HCT116 (cell line): ENCODE measurements at places on chromosomes 7 and 10.
A peak's percentile ranks its signal among the peaks of the same experiment; 100 is the strongest.

DNA sequence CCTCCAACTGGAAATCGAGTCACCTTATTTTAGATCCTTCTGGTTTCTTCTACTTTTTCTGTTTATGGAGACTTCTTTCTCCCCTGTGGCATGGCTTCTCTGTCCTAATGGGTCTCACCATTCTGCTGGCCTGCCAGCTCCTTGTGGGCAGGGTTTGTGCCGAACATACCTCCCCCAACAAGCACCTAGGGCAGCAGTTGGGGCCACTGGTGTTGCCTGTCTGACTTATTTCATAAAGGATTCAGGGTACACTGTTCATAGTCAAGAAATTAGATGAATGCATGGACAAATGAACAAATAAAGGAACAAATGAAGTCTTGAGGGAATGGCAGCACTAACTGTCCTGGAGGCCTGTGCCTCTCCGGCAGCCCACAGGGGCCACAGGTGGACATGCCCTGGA is 55.6 kb upstream of the DOCK1 start:
- no peak for DNase-seq

GRCh38 chr7:12233175-12233574 is 22.1 kb downstream of the TMEM106B start:
- DNase-seq, result no peak

GRCh38 chr7:99112097-99112496 is 31.8 kb downstream of the SMURF1 start:
- no peak for DNase-seq

DNA sequence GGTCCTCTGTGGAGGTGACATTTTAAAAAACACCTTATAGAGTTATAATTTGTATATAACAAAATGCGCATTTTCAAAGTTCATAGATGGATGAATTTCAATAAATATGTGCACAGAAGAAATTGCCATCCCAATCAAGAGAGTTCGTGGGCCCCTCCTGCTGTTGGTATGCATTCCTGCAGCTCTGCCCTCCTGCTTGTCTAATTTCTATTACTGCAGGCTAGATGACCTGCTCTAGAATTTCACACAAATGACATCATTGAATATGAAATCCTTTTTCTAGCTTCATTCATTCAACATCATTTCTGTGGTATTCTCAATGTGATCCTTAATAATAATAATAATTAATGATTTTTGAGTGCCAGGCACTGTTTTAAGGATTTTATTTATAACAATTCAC is 348.2 kb downstream of the SDK1 start:
- DNase-seq, result no peak

GRCh38 chr10:119377451-119377957 is 165.0 kb downstream of the RGS10 start:
- no peak for DNase-seq

DNA sequence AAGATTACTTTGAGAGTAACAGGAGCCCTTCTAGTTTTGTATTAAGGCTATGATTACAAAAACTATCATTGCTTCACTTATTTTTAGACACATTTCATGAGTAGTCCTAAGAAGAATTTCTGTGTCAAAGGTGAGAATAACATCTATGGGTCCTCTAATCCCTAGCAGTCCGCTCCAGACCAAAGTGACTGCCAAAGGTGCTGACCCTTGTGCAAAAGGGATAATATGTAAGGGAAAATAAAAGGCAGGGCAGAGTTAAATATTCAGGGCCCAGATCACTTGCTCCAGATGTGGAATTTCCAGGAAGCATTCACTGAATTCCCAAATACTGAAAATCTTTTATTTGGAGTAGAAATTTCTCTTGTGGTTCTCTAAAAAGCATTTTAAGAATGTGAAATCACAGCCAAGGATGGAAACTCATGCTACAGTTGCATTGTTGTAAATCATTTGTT is 29.3 kb downstream of the RHOBTB1 start:
- no peak for DNase-seq

DNA sequence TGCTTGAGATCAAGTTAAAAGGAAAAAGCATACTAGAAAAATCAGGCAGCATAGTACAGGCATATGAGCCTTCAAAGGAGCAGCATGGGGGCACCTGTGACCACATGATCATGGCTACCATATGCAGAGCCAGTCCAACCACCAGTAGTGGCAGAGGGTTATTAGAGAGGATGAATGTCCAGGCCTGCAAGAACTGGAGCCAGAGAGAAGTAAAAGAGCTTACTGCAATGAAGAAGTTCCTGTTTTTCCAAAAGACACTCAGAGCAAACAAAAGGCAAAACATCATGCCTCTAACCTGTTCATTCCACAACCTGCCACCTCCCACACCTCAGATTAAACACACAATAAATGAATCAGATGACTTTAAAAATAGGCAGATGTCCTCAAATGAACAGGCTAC is 99.6 kb upstream of the NAMPT start:
- DNase-seq, result no peak

DNA sequence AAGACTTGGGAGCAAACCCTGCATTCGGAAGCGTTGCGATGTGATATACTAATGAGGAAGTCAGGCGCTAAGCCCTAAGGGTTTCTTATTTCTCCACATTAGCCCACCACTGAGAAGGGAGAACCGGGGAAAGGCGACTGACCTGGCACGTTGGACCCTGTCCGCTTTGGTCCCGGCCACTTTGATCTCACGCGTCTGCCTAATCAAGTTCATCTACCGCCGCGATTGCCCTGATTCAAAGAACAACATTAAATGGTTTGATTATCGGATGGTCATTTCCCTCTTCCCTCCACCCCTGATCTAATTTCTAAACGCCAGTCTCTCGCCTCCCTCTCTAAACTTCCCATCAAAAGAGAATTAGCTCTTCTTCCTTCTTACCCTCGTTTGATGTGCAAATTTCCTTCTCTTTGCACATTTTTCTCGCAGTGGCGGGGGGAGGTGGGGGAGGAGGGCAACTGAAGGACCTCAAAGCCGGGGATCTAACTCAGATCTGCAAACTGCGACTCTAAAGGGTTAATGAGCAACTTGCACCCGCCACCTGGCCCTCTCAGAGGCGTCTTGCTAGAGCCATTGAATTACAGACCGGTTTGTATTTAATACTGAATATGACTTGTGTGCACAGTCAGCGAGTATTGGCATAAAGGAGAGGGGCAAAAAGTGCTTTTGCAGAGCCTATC is 687 bp upstream of the DKK1 start:
- peak; percentile 55 for DNase-seq

DNA sequence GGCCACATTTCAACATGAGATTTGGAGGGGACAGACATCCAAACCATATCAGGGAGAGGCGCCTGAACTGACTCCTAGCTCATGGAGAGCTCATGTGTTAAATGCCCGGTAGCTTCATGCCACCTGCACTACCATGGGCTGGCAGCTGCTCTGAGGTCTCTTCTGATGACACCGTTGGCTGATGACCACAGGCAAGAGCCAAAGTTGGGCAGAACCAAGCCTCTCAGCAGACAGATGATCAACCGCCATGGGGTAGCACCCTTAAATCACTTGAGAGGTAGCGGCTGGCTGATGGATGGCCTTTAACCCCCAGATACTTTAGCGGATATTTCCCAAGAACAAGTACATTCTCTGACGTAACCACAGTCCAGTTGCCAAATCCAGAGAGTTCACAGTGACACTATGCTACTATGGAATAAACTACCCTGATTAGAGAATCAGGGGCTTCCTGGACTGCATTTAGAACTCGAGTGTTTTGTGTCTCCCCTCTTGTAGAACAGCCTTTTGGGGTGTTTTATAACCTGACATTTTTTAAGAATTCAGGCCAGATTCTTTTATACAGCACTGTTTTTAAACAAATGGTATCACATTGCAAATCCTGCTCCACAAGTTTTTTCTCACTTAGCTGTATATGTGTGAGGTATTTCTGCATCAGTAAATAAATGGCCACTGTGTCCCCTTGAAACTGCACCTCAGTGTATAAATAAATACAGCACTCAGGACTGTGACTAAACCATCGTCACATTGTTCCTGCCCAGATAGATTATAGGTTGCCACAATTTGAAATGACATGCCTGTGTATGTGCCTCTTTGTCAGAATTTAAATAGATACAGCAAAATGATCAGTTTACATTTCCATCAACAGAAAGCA is 30.8 kb upstream of the DRGX start:
- DNase-seq, result no peak

DNA sequence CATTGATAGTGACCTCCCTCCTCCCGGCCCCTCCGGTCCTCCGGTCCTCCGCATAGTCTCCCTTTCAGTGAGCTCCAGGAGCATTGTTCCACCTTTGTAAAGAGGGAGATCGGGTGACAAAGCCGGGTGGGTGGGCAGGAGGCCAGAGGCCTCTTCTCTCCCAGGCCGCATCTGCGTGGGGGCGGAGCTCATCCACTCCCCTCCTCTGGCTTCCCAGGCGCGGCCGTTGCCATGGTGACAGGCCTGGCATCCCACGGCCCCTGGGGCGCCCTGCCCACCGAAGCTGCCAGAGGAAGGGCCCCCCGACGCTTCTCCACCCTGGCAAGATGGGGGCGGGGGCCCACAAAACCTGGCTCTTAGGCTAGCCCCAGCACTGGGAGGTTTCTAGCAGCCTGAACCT is 4.4 kb upstream of the FZD9 start:
- DNase-seq, result no peak

GRCh38 chr10:66215920-66216319 is 709.9 kb upstream of the LRRTM3 start:
- no peak for DNase-seq

DNA sequence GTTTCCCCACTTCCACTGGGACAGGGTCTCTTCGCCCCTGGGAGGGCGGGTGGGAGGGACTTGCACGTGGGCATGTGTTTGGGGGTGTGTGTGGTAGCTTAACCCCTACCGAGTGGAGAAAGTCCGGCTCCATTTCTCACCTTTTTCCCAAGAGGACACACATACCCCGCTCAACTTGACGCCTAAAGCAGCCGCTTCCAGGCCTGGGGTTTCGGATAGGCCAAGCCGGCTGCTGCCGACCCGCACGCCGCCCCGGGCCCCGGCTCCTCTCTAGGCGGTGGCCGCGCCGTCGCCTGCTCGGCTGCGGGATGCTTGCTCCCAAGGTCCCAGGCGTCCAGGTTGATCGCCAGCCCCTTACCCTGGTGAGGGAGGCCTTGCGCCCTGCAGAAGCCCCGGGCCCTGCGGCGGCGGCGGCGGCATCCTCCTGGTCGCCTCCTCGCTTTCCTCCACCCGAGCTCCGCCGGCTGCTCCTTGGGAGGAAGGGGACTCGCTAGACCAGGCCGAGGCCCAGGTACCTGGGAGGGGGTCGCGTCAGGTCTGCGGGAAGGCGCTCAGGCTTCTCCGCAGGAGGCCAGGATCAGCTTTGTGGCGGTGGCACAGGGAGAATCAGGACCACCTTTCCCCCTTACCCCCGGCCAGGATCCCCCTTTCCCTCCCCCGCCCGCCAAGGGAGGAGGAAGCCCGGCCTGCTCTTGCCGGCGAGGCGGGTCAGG is 3.2 kb upstream of the GATA3 start:
- DNase-seq, result no peak

- no peak for DNase-seq
These were observed 6.8 kb upstream of the OPALIN start for GRCh38 chr10:96365571-96365970.

DNA sequence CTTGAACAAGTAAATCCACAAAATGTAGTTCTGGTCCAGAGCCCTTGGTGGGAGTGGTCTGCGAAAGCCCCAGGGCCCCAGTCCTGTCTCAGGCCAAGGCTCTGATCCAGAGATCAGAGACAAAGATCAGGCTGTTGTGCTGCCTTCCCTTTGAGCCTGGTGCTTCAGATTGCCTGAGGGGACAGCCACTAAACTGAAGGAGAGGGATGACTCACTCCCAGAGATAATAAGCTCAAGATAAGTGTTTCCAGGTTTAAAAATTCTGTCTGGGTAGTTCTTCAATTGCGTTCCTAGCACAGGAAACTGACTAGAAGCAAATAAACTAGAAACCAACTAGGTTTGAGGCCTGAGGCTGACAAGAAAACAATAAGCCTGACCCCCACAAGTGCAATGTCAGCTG is 190.2 kb downstream of the RAMP3 start:
- DNase-seq, result no peak
